ENCODE measurements at places on chromosomes 2 and 18.
A peak's percentile ranks its signal among the peaks of the same experiment; 100 is the strongest.

- peak; percentile 76 for DNase-seq
These were observed 6.3 kb downstream of the RAB12 start for GRCh38 chr18:8615397-8616027.

GRCh38 chr2:75068546-75068945 is 110.1 kb downstream of the POLE4 start:
- no peak for DNase-seq

DNA sequence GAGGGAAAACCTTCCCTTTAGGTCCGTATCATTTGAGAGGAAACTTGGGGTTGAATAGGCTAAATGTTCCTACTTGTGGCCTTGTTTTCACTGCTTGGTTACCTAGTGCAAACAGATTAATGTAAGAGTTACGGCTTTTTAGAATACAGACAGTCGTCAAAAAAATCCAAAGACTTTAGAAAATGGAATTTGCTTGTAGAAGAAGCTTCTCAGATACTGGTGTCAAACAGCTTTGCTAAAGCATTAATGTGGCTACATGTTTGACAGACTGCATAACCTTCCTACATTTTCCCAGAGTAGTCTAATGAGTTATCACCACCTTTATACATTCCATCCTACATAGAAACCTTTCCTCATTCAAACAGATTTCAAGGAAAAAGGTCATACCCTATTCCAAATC is 114.6 kb downstream of the FMNL2 start:
- no peak for DNase-seq

- no peak for DNase-seq
These were observed 1.9 kb downstream of the MAP4K3 start for GRCh38 chr2:39435234-39435633.

DNA sequence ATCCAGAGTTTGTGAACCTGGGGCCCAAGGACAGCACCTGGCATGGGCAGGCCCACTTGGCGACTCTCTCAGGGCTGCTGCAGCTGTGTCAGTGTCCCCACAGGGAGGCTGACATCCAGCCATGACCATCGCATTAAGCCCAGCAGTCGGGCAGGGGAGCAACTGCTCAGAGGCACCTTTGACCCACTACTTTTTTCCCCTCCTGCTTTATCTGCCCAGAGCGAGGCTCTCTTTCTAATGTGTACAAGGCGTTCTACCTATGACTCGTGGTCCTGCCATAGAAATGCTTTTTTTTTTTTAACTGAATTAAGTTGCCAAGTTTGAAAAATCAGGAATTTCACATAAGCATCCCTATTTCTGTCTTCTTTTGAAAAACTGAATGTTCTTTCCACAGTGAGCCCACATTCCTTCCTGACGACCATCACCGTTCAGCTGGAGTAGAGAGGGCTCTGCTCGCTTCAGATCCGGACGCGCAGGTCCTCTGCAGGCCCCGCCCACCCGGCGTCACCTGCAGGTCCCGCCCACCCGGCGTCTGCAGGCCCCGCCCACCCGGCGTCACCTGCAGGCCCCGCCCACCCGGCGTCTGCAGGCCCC is 403 bp upstream of the CLUL1 start:
- peak; percentile 87 for DNase-seq

DNA sequence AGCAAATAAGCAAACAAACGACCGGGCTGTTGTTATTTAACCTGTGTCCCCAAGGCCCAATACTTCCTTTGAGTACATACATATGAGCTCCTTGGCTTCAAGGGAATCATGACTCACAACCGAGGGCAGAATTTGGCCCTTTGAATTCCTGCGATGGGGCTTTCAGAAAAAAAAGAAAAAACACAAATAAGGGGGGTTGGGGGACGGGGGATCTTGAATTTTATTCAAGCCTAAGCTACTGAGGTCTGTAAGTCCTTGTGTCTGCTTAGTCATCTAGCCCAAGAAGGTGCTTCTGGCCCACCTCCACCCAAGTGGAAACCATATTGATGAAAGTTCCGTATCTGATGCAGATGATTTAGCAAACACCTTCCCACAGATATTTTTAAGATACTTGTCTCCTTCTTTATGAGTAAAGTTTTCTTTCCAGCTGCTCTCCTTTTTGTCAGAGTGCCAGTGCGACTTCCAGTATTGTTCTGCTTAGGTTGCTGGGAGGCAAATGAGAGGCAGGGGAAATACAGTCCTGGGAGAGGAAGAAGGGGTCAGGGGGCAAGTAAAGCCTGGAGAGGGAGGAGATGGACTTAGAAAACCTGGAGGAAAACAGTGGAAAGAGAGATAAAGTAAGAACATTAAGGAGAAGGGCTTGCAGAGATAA is 169.6 kb downstream of the ZEB2 start:
- DNase-seq: no peak

GRCh38 chr2:208466151-208466919 is 59.7 kb downstream of the PTH2R start:
- DNase-seq: peak; percentile 76

DNA sequence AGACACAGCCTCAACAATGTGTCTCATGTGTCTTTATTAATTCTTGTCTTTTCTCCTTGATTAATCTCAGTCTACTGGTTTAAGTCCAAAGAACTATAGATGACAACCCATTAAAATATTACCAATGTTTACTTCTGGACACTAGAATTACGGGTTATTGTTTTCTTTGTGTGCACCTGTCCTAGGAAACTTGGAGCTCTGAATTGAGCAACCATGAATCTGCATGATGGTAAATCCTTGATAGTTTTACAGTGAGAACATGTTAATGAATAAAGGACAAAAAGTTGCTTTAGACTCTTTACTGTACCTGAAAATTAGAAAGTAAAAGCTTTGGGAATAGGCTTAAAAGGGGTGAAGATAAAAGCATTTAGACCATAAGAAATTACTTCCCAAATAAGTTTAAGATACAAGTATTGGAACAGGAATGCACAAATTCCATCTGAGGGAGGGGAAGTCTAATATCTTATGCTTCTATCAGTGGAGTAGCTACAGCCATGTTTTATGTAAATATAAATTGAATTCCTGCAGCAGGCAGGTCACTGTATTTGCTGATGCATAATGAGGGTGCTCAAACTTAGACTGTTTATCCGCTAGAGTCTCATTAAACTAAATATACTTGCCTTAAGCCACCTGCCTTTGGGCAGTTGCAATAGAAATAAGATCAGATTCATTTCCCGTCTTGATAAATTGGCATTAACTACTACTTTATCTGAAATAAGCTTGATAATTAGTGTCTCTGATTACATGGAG is 603.7 kb upstream of the GCFC2 start:
- no peak for DNase-seq

GRCh38 chr2:197073270-197073669 is 146.8 kb upstream of the PGAP1 start:
- no peak for DNase-seq

DNA sequence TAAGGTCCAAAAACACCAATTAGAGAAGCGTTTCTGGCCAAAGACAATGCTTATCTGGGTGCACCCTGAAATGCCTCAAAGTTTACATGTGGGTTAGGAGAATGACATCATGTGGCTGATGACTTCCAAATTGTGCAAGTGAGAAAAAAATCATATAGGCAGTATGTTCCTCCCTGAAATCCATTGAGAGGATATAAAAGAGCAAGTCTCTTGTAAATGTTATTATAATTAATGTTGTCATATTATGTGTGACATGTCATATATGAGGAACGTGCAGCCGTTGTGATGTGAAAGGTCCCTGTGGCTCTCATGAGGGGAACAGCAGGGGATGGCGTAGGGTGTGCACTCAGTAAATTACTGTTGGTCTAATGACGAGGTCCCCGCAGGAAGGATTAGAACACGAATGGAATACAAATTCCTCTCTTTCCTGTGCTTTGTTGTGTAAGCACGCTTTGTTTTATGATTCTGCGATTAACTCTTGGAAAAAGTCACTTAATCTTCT is 290.8 kb downstream of the PRKCE start:
- no peak for DNase-seq

DNA sequence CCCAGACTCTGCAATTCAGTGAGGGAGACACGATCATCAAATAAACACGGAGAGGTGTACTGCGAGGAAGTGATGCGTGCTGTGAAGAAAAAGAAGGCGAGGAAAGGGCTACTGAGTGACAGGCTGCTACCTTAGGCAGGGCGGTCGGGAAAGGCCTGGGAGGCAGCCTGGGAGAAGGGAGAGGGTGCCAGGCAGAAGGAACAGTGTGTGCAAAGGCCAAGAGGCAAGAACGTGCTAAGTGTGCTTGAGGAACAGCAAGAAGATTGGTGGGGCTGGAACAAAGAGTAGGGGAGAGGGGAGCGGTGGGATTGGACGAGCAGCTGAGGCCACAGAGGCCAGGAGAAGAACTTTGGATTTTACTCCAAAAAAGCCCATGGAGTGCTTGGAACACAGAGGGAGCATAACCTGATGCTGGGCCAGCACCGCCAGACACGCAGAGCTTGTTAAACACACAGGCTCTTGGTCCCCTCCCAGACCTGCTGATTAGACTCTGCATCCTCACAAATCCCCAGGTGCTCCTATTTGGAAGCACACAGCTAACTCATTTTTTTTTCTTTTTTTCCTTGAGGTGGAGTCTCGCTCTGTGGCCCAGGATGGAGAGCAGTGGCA is 30.4 kb downstream of the SERTAD2 start:
- no peak for DNase-seq

- no peak for DNase-seq
These were observed 52.9 kb upstream of the FSHR start for GRCh38 chr2:49207204-49207603.
